ENCODE measurements at places on chromosomes 1 and 21.
A peak's percentile ranks its signal among the peaks of the same experiment; 100 is the strongest.

DNA sequence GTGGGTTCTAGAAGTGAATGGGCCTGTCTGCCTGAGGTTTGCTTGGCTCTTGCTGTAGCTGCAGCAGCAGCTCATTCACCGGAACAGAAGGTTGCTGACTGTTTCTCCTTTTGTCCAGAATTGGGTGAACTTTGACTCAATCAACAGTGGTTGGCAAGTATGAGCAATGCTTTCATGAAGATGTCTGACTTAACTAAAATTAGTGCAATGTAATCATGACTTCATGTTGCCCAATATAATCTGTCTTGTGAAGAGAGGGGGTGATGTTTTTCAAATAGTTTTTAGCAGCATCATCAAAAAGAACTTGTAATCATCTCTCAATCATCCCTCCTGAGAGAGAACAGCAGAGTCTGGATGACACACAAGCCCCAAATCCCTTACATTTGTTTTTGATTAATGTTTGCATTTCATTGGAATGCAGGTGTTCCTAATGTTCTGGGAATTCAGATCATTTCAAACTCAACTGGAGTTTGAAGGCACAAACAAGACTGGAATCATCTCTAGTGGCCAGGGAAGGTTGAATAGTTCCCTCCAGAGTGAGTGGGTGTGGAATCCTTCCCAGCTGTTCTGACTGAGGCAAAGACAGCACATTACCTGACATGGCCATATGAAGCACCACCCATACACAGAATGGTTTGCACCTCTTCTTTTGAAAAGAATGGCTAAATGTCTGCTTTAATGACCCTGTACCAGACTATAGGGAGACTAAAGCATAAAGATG lies 82.9 kb downstream of the HLX start:
- DNase-seq: no peak

- DNase-seq: no peak
Measured at GRCh38 chr1:158026651-158027050, 33.2 kb downstream of the KIRREL1 start.

DNA sequence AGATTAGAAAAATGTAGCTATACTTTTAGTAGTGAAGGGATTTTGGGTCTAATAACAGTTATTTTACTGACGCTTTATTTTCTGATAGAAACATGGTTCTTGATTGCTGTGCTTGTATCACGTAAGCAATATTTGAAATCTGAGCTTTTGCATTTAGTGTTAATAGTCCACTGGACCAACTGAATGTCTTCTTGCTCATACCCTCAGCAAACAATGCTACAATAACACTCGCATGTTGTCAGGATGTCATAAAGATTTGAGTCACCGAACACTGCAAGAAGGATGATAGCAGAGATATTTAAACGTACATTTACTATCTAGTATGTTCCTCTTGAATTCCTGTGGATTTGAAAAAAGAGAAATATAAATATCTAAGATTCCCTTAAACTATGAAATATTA lies 7.5 kb downstream of the DYRK1A start:
- no peak for DNase-seq

- DNase-seq: no peak
Measured at GRCh38 chr1:203038217-203038741, 12.0 kb downstream of the PPFIA4 start.

- no peak for DNase-seq
Measured at GRCh38 chr1:226166341-226166740, 20.2 kb downstream of the ACBD3 start.

- DNase-seq: no peak
Measured at GRCh38 chr1:45134461-45134873, 71.9 kb downstream of the ZSWIM5 start.

DNA sequence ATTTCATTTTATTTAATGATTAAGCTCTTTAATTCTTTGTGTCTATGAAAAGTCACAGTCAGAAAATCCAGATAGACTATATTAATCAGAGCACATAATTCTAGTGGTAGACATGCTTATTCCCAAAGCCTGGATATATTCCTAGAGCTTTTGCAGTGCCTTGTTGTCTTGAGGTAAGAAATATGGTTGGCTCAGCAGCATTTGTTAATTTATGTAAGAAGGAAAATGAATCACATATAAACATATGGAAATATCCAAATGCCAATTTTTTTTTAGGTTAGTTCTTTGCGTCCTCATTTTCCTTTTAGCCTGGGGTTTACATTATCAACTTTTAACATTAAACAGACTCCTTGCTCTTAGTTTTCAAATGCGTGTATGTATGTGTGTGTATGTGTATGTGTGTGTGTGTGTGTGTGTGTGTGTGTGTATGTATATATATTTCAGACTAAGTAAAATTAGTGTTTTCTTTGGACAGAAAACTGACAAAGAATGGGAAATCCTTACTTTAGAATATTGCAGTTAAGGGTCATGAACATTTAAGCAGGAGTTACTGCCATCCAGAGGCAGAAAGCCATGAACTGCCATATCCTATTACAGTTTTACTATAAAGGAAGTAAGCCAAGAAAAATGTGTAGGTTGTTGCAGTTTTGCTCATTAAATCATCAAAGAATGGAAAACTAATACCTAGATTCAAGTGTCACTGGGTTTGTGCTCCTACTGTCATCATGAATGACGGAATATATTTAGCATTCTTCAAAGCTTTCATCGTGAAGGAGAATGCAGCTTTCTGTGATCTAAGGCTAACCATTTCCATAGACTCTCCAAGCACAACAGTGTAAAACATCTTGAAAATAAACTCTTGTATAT lies 477.1 kb upstream of the NR5A2 start:
- DNase-seq: no peak

DNA sequence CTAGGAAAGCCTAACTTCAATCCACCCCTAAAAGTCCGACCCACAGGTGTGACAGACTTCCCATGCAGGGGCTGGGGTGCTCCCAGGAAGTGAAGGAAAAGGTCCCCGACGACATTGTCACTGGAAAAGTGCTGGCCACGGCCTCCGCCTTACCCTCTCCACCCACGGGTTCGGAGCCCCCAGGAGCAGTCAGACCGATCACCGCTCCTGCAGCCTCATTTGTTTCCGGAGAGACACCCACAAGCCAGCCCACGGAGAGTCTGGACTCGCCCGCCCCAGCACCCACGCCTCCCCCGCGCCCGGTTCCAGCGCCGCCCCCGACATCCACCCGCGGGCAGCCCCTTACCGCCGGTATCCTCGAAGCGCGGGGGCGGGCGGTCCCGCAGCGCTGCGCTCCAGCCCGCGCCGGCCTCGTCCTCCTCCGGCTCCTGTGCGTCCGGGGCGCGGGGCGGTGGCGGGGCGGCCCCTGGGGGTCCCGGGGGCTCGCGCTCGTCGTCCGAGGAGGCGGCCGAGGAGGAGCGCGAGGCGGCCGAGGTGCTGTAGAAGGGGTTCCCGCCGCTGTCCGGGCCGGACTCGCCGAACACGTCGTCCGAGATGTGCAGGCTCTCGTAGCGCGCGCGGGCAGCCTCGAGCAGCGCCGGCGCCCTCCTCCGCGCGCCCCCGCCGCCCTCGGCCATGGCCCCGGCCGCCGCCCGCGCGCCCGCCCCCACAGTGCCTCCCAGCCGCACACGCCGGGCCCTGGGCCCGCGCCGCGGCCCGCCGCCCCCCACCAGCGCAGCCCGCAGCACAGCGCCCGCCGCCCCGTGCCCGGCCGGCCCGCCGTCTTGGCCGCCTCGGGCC lies 660 bp downstream of the PGBD5 start:
- no peak for DNase-seq

GRCh38 chr1:235207209-235207565 lies 46.1 kb upstream of the RBM34 start:
- peak; percentile 9 for DNase-seq

- DNase-seq: no peak
Measured at GRCh38 chr1:200899954-200900867, 5.5 kb downstream of the INAVA start.

- DNase-seq: no peak
Measured at GRCh38 chr1:98672189-98672588, 10.7 kb downstream of the SNX7 start.

GRCh38 chr1:193036337-193037047 lies 22.7 kb downstream of the UCHL5 start:
- DNase-seq: no peak

GRCh38 chr1:55726994-55727393 lies 511.8 kb upstream of the USP24 start:
- no peak for DNase-seq

DNA sequence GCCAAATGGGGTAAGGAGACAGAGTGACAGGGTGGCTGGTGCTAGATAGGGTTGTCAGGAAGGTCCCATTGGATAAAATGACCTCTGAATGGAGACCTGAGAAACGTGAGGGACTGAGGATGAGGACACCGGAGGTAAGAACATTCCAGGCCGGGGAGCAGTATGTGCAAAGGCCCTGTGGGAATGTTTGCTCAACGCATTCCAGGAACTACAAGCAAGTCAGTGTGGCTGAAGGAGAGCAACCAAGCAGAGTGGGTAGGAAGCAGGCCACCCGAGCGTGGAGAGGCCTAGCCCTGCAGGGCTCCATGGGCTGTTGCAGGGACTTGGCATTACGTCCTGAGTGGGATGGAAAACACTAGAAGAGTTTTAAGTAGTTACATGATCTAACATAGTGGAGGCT lies 185.6 kb downstream of the ZBTB18 start:
- no peak for DNase-seq

DNA sequence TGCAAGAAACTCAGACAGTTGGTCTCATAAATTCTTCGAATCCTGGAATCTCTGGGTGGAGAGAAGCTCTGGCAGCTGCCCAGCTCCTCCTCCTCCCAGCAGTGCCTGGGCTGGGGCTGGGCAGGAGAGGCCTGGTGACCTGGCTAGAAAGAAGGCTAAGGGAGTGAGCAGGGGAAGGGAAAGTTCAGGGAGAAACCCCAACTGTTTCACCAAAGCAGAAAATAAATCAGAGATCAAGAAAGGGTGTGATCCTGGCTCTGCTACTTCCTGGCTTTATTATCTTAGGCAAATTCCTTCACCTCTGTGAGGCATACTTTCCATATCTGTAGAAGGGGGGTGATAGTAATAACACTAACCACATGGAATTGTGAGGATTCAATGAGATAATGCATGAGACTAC lies 8.8 kb upstream of the COL16A1 start:
- no peak for DNase-seq

DNA sequence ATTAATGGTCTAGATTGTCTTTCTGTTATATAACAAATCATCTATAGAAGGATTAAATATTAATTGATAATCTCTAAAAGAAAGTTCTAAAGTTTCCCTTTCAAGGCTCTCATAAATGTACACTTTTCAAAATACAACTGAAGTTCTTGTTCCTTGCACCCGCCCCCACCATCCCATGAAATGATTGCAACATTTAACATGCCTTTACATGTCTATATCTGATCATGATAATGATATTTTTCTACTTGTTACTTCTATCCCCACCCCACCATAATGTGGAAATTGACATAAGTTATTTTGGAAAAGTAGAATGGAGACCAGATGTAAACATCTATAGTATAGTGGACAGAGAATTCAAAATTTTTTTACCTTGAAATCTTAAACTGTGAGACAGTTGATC lies 186.6 kb downstream of the NTNG1 start:
- DNase-seq: no peak

GRCh38 chr1:181257117-181257516 lies 168.6 kb downstream of the IER5 start:
- DNase-seq: no peak

DNA sequence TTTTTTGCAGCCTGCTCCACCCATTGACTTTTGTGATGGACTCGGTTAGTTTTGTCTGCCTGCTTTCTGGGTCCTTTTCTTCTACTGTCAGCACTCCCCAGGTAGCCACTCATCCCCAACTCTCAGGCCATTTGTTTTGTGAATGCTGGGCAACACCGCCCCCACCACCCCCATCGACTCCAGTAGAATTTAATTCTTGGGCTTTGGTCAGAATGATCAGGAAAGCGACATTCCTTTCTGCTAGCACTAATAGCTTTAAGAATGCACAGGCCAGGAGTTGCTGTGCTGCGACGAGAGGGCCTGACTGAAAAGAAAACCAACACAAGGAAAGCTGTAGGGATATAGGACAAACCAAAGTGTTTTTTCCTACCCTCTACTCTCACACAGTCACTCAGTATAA lies 144.4 kb downstream of the CDC7 start:
- DNase-seq: no peak

- no peak for DNase-seq
Measured at GRCh38 chr1:183246436-183246835, 60.4 kb downstream of the LAMC2 start.

DNA sequence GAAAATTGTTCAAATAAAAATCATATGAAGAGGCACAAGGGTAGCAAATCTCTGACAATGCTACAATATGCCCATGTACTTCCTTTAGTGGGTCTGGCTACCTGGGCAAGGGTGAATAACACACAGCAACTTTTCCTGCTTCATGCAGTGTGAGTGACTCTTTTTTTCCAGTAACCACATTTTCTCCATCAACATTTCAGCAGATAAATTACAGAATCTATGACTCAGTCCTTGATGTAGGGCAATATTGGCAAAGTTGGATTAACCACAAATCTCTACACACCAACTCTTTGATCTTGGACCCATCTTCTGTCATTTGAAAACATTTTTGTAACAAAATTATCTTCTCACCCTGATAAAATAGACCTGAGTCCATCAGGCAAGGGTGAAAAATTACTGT lies 31.7 kb downstream of the ERICH3 start:
- DNase-seq: no peak

DNA sequence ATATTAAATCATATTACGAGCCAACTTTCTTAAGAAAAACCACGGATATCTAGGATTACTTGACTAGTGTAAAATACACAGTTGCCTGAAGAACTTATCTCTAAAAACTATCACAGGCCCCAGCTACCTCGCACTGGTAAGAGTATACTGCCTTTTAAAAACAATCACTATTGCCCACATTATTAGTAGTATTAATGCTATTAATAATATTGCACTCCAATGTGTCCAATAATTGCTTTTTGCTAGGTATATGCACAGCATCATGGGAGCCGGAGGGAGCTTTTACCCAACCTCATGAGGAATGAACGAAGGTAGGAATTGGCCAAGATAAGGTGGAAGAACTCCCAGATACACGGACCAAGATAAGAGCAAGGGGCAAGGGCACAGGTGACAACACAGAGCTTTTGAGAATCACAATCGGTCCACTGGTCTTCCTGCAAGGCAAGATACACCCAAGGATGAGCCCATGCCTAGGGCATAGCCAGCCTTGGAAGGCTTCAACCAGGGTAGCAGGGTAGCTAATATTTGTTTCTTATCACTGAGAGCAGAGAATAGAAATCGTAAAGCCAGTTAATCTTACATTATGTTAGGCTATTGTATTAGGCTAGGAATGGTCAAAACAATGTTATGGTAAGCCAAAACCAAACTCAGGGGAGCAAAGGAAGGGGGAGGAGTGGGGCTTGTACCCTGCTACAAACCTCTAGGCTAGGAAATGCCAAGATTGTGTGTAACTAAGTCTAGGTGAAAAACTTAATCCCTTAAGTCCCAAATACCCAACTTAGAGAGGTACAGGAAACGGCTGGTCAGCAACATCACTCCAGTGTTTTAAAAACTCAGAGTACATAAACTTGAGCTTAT lies 9.4 kb downstream of the GLUL start:
- DNase-seq: no peak

- DNase-seq: peak; percentile 1
Measured at GRCh38 chr1:192904438-192904895, 95.6 kb downstream of the RGS2 start.

- no peak for DNase-seq
Measured at GRCh38 chr21:19609611-19610010, 1206.0 kb upstream of the TMPRSS15 start.

Data from stimulated activated CD8-positive, alpha-beta memory T cell treated with anti-CD3 and anti-CD28 coated beads, Interleukin-15, amount 100 ng/mL, for 48 hours (primary cell).